ENCODE measurements at places on chromosomes 3 and 15. TPM values are rescaled to one million over a fixed set of nuclear protein-coding genes. Genes with fewer than 3 reads are reported as not detected.

AMOTL2 gene
- polyA plus RNA-seq = 185 TPM

SLC35G2 gene
- polyA plus RNA-seq = 9.7 TPM

HTR3E gene
- not detected for polyA plus RNA-seq

GATA2 gene
- polyA plus RNA-seq = 5.5 TPM

COLQ gene
- polyA plus RNA-seq = 1.9 TPM

CCR8 gene
- polyA plus RNA-seq = not detected

STRIT1 gene
- not detected for polyA plus RNA-seq

C3orf62 gene
- polyA plus RNA-seq = 5.8 TPM

DNA sequence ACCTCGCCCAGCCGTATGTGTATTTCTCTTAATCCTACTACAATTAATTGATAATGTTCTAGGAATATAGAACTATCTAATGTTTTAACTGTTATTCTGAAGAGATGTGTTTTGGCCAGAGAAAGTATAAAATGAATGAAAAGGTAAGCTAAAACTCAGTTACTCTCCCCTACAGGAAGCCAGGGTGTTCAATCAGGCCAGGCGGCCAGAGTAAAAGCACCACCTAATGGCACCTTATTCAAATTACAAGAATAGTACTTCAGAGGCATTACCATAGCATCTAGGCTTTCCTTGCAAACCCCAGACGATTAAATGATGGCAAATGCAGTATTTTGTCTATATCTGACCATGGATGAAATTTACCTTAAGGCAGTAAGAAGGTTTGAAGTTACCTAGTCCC, 10.4 kb downstream of the SLC12A8 start:
- DNase-seq = no peak

DNA sequence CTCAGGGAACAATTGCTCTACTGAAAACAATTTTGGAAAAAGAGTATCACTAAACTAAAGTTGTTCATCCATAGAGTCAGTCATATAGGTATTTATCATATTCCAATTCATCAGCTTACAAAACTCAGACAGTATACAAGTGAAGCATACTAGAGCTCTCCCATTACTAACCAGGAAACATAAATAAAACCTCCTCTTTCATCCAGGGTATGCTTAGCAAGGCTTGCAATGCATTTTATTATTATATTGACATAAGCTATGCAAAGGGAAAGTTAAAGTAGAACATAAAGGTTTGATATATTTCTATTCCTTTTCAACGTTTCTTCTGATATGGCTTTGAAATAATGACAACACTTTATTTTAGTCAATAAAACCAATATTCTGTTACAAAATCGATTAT, 106.7 kb downstream of the GOLIM4 start:
- no peak for DNase-seq

DNA sequence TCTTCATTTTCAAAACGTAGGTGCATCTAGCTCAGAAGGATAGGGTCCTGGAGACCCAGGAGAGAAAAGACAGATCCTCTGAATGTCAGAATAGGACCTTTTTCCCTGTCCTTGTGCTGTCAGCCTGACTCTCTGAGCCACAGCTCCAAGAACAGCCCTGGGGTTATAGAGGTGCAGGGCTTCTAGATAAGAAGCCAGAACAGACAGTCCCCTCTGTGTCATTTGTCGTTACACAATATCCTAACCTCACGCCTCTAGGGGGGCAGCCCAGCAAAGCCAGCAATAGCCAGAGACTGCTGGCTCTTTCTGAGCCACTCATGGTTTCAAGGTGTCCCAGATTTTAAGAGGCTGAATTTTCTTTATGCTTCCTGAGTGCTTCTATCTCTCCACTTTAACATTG, 153.2 kb upstream of the THBS1 start:
- peak; percentile 53 for DNase-seq

- DNase-seq = no peak
Measured at GRCh38 chr3:28308196-28308595, 40.3 kb upstream of the ZCWPW2 start.

- no peak for DNase-seq
Measured at GRCh38 chr15:68421115-68421551, 10.8 kb downstream of the ITGA11 start.

DNA sequence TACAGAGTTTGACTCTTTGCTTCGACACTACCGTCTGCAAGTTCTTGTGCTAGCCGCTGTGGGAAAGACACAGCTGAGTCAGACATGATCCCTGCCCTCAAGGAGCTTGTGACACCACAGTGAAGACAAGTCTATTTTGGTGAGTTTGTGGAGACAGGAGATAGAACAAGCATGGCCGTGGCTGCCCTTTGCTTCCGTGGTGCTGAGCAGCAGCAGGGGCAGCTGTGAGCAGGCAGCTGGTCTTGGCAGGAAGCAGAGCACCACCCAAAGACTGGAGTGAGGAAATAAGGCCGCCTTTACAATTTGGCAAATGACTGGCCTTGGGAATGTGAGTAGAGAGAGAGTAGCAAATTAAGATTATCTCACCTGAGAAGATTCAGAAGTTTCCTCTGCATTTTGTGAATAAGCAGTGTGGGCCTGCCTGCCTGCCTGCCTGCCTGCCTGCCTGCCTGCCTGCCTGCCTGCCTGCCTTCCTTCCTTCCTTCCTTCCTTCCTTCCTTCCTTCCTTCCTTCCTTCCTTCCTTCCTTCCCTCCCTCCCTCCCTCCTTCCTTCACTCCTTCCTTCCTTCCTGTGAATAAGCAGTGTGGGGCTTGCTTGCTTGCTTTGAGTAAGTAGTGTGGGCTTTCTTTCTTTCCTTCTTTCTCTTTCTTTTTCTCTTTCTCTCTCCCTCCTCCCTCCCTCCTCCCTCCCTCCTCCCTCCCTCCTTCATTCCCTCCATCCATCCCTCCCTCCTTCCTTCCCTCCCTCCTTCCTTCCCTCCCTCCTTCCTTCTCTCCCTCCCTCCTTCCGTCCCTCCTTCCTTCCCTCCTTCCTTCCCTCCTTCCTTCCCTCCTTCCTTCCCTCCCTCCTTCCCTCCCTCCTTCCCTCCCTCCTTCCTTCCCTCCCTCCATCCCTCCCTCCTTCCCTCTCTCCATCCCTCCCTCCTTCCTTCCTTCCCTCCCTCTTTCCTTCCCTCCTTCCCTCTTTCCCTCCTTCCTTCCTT, 1.6 kb upstream of the GCNT3 start:
- DNase-seq = no peak

GRCh38 chr3:46629551-46630517, 17.5 kb downstream of the FAM240A start:
- DNase-seq = peak; percentile 50

GRCh38 chr3:194941956-194942511, 256.4 kb downstream of the FAM43A start:
- DNase-seq = no peak

- DNase-seq = no peak
Measured at GRCh38 chr3:160919942-160920341, 163.9 kb downstream of the PPM1L start.

DNA sequence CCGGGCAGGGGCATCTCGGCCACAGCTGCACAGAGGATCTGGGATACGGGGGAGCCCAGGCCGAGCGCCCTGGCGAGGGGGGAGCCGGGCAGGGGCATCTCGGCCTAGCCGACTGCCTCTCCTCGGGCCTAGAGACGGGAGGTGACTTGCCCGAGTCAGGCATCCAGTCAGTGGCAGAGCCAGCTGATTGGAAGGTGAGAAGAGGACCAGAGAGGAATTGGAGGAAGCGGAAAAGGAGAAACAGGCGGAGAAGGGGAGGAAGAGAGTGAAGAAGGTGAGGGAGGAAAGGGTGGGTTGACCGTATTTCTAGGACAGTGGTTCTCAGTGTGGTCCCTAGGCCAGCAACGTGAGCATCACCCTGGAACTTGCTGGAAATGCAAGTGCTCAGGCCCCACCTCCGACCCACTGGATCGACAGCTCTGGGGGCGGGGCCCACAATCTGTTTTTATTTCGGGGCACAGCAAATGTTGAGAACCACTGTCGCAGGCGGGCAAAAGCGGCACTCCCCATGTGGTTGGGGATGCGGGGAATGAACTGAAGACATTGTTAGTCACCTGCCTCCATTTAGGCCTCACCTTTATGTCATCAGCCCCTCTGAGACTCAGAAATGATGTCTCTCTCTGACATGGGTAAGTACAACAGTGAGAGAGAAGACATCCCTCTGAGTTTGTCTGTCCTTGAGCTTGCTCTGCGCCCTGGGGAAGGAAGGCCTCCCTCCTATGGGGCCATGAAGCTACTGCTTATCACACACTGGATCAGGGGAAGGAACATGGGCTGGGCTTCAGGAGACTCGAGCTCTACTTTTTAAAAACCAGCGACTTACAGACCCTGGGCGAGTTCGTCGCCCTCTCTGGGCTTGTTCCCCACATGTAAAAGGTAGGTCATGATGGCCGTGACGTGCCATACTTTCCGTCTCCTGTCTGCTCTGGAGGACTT, 1.0 kb upstream of the MELTF start:
- no peak for DNase-seq

- peak; percentile 43 for DNase-seq
Measured at GRCh38 chr3:127139601-127140500, 53.1 kb upstream of the PRR23E start.

- no peak for DNase-seq
Measured at GRCh38 chr3:60192297-60193114, 1058.7 kb downstream of the FHIT start.

- no peak for DNase-seq
Measured at GRCh38 chr15:28075573-28075972, 23.5 kb downstream of the OCA2 start.

DNA sequence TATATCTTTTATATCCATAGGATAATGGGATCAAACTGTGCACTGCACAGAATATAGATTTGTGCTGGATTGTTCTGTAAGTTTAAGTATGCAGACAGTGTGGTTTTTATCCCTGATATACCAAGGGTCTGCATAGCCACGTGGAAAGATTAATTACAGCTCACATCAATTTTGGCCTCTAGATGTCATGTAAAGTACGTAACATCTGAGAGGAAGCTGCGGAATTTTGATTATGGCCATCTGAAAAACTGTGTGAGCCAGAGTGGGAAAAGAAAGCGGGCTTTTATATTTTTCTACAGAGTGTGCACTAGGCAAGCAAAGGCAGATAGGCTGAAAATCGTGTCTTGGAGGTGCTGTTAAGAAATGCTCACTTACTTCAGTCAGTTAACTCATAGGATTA, 562.7 kb downstream of the GBE1 start:
- DNase-seq = peak; percentile 4

DNA sequence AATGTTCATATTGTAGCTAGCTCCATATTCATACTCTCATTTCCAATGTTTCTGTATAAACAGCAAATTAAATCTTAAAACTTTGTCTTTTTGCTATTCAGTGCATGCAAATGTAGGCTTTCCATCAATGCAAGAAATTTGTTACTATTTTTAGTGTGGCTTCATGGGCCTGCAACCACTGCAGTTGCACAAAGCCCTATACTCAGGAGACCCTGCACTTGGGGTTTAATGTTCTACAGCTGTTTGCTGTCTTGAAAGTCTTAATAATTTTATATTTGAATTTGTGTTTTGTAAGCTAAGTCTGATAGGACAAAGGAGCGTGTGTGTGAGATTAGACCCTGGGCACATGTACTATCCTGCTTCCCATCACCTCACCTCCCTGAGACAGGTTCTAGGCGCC, 9.6 kb downstream of the PYDC2 start:
- DNase-seq = no peak

DNA sequence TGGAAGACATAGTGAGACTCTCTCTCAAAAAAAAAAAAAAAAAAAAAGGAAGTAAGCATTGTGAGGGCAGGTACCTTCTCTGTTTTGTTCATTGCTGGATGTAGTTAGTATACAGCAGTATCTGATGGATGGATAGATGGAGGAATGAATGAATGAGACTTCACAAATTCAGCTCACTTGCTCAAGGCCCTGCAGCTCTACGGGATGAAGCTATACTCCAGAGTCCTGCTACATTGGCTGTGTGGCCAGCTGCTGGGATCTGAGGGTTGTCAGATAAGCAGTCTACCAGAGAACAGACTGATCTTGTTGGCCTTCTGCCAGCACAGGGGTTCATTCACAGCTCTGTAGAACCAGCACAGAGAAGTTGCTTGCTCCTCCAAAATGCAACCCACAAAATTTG, 35.0 kb downstream of the MLH1 start:
- DNase-seq = peak; percentile 26

- no peak for DNase-seq
Measured at GRCh38 chr15:101013201-101013550, 94.0 kb downstream of the LRRK1 start.

DNA sequence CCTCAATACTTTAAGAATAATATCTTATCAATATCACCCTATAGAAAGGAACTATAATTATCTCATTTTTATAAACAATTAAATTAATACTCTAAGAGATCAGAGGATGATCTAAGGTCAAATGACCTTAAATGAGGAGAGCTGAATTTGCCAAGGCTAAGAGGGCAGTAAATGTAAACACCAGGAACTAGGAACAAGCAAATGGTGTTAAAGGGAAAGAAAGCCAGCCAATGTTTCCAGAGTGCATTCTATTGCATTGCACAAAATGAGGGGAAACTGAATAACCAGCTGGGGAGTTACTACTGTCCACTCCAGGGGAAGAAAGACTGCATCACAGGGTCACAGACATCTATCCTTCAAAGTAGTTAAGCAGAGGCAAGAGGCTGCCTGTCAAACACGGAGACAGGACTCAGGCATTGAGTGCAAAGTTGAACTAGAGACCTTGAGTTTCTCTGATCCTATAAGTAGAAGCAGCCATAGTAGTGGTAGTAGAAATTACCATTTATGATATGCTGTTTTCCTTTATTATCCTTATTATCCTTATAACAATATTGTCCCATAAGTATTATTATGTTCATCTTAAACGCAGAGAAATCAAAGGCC, 466.4 kb downstream of the MAGI1 start:
- no peak for DNase-seq

DNA sequence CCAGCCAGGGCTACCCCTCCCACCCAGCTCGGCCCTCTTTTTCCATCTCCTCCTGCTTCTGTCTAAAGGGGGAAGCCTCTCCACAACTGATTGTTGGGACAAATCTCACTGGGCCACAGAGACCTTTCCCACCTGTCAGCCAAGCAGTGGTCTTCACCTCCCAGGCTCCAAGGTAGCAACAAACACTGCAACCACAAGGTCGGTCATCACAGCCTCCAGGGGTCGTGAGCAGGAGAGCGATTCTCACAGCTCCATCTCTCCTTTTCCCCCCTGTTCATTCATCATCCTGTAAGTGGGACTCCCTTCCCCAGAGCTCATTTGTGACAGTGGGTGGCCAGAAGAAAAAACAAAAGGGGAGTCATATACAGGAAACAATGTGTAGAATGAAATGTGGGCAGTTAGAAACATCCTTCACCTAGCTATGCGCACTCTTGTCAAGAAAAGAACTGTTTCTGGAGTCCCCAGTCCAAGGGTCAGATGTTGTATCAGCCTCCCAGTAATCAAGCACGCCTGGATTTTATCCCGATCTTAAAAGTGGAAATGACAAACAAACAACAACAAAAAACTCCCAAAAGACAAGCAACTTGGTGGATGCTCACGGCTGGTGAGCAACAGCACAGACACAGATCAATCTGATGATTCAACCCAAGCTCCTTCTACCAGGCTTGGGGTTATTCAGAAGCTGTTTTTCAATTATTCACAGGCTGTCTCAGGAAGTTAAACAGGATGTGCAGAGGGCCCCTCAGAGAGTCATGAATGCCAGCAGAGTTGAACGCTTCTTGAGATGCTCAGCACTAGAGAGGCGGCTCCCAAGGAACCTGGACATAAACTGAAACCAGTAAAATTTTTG, 22.4 kb downstream of the LYZL4 start:
- DNase-seq = no peak
